Effector memory CD4-positive, alpha-beta T cell (primary cell): ENCODE measurements at places on chromosomes 6 and 20.
A peak's percentile ranks its signal among the peaks of the same experiment; 100 is the strongest.

DNA sequence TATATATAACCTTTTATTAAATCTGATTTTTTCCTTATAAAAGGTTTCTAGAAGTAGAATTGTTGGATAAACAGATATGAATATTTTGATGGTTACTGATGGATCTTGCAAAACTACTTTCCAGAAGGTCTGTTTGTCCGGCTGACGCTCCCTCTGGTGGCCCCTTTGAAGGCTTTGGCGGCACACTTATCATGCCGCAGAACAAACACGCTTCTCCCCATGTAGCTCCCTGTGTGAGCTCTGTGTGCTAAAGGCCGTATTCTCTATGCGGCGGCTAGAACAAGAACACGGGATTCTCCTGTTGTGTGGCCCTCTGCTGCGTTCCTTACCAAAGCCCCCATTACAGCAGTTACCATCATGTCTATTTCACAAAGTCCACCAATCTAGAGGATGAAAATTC is 30.0 kb downstream of the PPP1R3G start:
- no peak for DNase-seq

DNA sequence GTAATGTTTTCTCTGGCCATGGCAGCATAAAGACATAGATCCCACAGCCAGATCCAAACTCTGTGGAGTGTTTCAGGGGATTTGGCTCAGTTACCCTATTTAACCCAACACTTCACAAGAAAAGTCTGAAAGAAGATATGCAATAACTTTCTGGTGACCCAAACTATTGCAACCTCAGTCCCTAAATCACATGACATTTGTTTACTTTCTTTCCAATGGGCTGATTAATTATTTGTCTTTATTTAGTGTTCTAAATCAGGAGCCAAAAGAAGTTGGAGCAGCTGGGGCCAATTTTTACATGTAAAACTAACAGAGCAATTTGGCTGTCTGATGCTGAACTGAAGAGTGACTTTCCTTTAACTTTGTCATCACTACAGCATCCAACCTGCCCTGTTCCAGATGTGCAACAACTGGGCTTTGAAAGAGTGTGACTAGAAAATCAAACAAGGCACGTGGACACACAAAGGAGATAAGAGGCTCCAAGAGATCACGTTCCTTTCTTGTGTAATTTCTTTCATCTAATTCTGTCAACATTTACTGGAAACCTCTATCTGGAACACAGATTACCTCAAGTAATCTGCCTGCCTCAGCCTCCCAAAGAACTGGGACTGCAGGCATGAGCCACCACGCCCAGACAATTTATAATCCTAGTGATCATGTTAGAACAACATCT is 90.8 kb downstream of the TRMT11 start:
- no peak for DNase-seq

DNA sequence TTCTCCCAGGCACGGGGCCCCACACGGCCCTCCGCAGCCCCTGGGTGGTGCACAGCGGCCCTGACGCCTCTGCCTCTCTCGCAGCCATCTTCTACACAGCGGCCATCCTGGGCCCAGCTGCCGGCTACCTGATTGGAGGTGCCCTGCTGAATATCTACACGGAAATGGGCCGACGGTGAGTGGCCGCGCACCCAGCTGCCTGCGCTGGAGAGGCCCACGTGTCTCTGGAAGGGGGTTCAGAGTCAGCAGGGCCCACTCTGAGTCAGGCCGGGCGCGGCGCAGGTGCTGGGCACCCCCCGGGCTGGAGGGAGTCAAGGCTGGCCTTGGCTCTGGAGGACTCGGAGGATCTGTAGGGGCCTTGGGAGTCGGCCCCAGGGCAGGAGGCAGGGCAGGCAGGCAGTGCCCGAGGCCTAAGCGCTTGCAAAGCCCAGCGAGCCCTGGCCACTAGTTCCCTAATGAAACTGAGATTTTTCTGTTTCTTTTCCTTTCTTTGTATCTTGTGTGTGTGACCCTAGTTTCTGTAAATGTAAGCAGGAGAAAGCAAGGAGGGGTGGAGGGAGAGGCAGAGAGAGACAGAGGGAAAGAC is 16.4 kb downstream of the SLCO4A1 start:
- no peak for DNase-seq

DNA sequence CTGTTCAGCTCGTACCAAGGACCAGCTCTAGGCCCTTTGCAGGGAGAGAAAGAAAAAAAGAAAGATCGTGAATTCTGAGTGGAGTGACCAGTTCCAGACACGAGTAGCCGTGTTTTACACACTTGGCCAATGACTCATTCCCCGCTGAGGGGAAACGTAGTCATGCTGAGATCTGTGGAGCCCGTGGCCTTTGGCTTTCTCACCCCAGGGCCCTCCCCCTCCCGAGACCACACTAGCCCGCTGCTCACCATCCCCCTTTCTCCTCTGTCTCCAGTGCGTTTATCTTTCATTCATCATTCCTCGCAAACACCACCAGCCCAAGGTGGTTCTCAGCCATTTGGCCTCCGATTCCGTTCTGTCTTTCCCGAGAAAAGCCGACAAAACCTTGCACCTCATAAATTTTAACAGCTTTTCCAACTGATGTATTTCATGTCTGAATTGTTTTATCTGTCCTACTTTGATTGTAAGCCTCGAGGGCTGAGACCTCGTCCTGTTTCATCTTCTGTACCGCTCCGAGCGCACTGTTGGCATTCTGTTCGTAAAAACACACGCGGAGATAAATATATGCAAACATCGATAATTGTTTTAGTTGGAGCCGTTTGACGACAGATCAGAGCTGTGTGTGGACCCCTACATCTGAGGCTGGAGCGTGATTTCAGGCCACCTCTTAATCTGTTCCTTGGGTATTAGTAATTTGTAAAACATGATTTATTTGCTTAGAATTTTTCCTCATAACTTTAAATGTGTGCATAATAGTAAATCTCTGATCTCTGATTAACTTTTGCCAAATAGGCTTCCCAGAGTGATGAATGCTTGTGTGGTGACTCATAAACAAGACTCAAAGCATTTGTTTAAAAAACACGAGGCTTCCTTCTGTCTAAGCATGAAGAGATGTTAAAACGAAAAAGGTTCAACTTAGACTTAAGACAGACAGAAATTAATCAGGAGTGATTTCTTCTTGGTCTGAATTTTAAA is 336.6 kb downstream of the CDH4 start:
- DNase-seq: no peak

DNA sequence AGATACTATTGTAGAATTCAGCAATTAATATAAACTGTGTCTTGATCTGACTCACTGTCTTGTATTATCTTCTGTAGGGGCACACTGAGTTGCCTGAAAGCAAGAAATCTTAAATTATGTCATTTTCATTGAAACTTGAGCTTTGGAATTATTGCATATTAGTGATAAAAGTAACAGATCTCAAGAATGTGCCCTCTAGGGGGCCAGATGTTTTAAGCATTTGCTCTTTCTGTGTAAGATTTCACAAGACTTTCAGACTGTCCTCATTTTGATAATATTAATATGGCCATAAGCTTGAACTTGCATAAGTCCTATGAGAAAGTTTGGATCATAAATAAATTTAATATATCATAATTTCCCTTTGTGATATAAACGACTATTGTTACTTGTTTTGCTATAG is 55.5 kb upstream of the MYO6 start:
- DNase-seq: no peak

DNA sequence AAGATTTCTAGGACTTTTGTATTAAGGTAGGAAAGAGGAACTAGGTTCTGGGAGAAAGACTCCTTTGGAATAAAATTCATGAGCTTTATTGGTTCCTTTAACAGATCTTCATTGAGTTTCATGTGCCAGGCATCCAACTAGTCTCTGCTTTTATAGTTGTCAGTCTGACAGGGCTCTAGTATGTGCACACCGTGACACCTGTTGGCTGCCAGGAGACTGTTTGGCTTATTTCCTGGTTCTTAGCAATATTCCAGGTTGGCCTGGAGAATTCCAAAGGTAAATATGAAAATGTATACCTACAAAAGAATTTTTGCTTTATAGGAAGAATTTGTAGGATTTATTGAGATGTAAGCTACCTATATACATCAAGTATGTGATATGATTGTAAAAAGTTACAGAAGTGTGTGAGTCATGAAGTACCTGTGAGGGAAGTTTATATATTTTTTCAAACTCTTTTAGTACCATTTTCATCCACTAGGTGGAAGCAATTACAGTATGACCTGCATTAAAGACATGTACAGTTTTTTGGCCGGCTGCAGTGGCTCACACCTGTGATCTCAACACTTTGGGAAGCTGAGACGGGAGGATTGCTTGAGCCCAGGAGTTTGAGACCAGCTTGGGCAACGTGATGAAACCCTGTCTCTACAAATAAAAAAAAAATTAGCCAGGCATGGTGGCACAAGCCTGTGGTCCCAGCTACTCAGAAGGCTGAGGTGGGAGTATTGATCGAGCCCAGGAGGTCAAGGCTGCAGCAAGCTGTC is 35.2 kb downstream of the NDUFAF5 start:
- no peak for DNase-seq

- no peak for DNase-seq
These were observed 196.1 kb downstream of the LRFN2 start for GRCh38 chr6:40391086-40391485.

- DNase-seq: no peak
These were observed 79.7 kb upstream of the SYNDIG1 start for GRCh38 chr20:24389686-24390085.

- DNase-seq: no peak
These were observed 1.3 kb downstream of the RNF24 start for GRCh38 chr20:4014031-4014474.

DNA sequence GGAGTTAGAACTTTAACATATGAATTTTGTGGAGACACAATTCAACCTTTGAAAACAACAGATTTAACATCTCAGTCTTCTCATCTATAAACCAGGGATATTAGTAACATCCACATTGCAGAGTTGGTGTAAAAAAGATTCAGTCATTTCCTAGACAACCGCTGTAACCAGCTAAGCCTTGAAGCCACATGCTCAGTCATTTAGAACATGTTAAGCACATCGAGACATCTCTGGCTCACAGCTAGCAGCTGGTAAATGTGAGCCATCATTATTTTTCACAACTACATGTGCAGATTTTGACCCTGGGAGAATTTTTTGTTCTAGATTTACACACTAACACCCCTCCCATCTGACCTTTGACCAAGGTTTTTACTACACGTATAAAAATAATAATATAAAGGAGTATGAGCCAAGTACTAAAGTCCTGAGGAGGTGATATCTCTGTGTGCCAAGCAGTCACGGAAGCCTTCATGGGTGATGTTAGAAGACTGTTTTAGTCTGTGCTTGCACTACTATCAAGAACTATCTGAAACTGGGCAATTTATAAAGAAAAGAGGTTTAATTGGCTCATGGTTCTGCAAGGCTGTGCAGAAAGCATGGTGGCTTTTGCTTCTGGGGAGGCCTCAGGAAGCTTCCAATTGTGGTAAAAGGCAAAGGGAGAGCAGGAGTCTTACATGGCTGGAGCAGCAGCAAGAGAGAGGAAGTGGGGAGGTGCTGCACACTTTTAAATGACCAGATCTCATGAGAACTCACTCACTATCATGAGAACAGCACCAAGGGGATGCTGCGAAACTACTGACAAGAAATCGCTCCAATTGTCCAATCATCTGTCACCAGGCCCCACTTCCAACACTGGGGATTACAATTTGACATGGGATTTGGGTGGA is 48.7 kb upstream of the IL20RA start:
- no peak for DNase-seq

DNA sequence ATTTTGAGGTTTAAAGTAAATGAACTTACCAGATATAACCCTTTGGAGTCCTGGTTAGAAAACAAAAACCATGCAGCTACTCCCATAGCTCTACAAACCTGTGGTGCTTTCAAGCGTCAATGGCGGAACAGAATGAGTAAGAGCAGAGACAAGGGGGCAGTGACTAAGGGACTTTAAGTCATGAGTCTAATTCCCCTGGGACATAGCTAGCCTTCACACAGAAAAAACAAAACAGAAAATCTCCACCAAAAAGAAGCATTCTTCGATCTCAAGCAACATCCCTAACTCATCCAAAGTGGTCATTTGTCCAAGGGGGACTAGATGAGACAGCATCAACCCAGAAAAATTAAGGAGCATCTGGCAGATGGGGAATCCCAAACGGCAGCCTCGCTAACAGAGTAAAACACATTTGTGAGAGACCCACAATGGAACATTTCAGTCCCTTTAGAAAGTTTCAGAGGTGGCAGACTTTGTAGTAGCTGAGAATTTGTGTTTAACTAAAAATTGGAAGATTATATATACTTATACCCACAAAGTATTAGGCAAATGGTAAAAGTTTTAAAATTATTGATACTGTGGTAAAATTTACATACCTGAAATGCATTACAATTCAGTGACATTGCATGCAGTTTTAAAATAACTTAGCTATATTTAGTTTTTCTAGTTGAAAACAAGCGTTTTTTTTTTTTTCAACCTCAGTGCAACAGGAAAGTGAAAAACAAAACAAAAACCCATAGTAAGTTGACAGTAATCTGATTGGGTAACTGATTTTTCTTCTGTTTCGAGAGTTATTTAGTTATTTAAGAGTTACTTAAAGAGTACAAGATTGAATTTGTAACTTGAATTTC is 67.5 kb downstream of the KCNQ5 start:
- no peak for DNase-seq

- no peak for DNase-seq
These were observed 12.1 kb downstream of the HIVEP1 start for GRCh38 chr6:12024216-12024615.

- no peak for DNase-seq
These were observed 97.9 kb downstream of the ARID1B start for GRCh38 chr6:156875062-156875461.

GRCh38 chr20:57409672-57410397 is 18.6 kb downstream of the RBM38 start:
- DNase-seq: no peak

GRCh38 chr6:111841822-111842221 is 31.4 kb downstream of the FYN start:
- peak; percentile 27 for DNase-seq

DNA sequence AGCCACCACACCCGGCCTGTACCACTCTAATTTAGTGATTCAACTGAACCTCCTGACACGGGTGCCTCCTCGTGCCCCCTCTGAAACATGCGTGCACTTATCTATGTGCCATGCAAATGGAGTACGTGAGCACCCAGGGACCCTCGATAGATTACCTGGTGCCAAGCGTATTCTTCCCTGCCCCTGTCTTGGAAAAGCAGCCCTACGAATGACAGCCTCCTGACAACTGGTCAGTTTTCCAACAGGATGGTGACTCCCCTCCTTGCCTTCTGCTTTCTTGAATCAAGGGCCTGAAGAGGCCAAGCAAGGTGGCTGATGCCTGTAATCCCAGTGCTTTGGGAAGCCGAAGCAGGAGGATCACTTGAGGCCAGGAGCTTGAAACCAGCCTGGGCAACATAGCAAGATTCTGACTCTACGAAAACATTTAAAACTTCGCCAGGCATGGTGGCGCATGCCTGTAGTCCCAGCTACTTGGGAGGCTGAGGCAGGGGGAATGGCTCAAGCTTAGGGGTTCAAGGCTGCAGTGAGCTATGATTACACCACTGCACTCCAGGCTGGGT is 25.4 kb upstream of the SYNJ2 start:
- no peak for DNase-seq

GRCh38 chr20:47981222-47981621 is 195.9 kb upstream of the SULF2 start:
- no peak for DNase-seq

DNA sequence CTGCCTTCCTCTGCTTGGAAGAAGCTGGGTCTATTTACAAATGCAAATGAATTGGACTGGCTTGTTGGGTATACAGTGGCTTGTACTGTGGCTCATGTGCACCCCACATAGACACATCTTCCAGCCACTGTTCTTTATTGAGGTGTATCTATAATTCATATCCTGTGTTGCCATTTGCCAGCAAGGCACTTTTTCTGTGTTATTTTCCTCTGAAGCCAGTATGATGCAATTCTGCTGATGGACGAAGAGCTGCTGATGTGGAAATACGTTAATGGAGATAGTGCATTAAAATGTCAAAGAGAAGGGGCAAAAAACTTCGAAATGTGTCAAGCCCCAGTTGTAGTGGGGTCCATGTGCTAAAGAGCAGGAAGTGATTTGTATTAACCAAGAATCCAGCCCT is 167.5 kb downstream of the TMEM242 start:
- no peak for DNase-seq
